ENCODE measurements at places on chromosomes 1 and 21.

DNA sequence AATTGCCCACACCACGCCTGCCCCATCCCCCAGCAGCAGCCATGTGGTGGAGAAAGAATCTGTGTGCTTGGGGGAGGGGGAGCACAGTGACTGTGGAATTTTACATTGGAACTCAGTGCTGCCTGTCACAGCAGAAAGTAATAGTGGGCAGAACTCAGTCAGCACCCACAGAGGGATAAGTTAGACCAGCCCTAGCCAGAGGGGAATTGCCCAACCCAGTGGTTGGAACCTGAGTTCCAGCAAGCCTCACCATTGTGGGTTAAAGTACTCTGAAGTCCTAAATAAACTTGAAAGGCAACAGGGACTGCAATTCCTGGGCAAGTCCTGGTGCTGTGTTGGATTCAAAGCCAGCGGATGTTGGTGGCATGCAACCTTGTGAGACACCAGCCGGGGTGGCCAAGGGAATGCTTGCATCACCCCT, 88.8 kb downstream of the MRPL39 start:
- no peak for DNase-seq

- no peak for DNase-seq
Measured at GRCh38 chr1:15500184-15501178, 23.5 kb downstream of the CASP9 start.

- no peak for DNase-seq
Measured at GRCh38 chr1:12601700-12602658, 16.0 kb downstream of the DHRS3 start.

GRCh38 chr1:232329103-232329813, 300.7 kb downstream of the SIPA1L2 start:
- DNase-seq, result no peak

DNA sequence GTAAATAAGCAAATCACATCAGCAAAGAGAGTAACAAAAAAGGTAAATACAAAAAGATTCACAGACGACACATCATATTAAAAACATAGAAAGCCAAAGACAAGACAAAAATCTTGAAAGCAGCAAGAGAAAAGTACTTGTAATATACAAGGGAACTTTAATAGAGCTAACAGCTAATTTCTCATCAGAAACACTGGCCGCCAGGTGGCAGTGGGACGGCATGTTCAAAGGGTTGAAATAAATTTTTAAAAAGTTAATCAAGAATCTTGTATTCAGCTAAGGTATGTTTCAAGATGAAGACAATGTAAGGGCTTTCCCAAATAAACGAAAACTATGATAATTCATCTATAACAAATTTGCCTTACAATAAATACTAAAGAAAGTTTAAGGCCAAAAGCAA, 358.1 kb downstream of the LRRIQ3 start:
- DNase-seq, result no peak

DNA sequence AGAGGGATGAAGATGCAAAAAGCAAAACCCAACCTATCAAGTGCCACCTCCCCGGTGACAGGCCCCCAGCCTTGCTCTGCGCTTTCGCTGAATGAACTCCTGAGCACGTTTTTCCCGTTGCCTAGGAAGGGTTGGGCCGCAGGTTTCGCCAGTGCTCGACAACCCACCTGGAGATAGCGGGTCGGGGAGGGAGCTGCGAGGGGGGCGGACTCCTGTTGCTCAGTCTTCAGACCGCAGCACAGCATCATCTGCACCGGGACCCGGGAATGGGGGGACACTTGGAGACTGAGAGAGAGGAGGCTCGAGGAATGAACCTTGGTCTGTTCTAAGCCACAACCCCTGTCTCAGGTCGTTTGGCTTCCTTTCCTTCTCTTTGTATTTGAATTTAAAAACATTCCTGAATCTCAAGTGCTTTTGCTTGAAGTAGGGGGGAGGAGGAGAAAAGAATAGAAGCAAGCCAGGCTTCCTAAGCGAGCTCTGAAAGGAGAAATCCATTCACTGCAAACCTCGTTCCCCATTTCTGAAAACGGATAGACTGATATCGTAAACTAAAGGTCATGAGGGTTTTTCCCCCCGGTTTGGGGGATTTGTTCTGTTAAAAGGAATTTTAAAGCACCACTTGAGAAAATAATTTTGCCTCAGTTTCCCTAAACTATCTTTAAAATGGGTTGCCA, 1.2 kb downstream of the AK5 start:
- DNase-seq, result no peak

DNA sequence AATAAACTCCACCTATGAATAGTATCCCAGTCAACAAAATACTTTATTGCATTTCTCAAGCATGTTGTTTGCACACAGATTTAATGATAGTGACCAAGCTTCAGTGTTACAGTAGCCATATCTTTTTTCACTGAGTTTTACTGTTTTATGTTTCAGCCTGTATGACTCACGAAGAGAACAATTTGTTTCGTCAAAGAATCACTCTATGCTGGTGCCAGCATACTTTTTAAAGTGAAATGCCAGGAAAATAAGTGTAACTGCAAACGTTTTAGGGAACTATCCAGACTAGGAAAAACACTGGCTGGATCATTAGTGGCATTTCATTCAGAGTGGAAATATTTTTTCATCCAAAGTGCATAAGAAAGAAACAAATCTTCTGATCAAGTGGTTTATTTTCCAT, 210.8 kb downstream of the COL11A1 start:
- no peak for DNase-seq

DNA sequence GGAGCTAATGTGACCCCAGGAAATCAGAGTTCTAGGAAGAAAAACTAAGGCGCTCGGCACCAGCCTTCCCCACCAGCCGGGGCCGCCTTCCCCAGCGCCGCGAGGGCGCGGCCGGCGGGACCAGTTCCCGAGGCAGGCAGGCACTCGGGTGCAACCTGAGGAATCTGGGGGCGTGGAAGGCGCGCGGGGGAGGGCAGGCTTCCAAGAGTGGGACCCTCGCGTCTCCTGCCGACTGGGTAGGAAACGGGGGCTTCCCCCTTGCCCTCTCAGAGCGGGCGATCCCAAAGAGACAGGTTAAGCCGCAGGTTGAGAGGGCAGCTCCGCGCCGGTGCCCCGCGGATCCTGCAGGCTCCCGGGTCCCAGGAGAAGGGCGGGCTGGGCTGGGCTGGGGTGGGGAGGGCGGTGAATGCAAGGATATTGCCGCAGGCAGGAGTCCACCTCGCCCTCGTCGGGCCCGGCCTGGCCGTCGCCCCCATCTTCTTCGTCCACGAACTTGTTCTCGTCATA, 431 bp downstream of the ARPC5 start:
- DNase-seq, result no peak

DNA sequence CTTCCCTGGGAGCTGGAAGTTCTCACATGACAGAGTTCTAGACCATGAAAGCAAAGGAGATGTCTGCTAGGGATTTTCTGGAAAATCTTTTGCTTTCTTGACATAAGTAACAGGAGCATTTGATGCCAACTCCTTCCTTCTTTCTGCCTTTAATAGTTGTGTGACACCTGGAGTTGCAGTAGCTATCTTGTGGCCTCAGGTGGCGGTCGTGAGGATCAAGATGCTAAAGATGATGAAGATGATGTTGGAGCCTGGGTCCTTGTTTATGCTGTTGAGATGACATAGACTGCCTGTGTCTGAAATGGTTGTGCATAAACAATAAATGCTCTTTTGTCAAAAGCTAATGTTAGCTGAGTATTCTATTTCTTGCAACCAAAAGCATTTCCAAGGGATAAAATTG, 32.7 kb upstream of the KIRREL1 start:
- DNase-seq, result no peak

- no peak for DNase-seq
Measured at GRCh38 chr1:202201971-202202370, 8.4 kb downstream of the LGR6 start.

DNA sequence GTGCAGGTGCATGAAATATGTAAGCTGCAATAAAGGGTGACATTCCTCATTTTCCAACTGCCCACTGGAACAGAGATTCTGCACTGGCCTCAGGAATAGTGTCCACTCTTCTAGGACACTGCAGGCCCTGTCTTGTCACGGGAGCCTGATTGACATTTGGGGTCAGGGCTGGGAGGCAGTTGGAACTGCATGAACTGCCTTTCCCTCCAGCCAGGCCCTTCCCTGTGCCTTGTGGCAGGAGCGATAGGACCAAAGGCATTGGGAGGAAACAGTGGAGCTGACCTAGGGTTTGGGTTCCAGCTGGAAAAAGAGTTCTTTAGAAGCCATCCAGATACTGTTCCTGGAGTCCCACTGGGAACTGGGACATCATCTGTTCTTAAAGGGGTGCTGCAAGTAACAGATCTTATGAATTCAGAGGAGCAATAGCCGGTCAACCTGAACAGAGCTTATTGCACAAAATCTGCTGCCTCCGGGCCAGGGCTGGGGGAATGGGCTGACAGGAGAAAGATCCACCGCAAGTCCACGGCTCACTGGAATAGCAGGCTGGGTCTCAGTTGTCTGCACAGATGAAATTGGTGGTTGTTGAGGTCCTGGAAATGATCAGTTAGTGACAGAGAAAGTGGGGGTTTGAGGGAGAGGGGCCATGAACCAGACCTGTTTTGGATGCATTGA, 451.7 kb downstream of the CAMTA1 start:
- no peak for DNase-seq

- no peak for DNase-seq
Measured at GRCh38 chr1:154442006-154442740, 37.0 kb downstream of the IL6R start.

- DNase-seq, result no peak
Measured at GRCh38 chr1:7702365-7702764, 68.7 kb upstream of the VAMP3 start.

DNA sequence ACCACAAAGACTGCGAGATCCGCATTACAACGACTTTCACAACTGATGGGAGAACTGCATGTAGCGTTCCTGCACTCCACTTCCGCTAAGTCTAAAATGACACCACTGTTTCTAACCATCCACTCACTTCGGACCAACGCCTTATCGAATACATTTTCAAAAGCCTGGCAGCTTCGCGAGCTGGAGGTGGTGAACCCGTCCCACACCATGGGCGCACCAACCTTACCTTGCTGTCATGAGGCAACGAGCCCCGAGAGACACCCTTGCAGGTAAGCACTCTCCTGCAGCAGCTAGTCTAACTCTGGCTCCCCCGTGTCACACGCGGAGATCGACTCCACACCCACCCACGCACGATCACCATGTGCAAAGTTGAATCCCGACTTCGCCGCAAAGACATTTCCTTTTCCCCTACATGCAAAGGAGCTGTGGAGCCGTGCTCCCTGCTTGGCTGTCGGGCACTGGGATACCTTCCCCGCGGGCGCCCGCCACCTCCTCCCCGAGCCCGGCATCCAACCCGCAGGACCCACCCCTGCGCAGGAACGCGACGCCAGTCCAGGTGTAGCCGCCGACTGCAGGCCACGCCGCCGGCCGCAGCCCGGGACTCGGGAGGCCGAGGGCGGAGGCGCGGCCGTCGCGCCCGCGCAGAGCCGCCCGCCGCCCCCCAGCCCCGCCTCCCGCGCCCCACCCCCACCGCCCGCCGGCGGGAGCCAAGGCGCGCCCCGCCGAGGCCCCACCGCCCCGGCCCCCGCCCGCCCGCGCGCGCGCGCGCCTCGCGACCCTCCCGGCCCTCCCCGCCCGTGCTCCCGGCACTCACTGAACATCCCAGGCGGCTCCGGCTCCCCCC, 629 bp downstream of the TAF5L start:
- peak; percentile 45 for DNase-seq

DNA sequence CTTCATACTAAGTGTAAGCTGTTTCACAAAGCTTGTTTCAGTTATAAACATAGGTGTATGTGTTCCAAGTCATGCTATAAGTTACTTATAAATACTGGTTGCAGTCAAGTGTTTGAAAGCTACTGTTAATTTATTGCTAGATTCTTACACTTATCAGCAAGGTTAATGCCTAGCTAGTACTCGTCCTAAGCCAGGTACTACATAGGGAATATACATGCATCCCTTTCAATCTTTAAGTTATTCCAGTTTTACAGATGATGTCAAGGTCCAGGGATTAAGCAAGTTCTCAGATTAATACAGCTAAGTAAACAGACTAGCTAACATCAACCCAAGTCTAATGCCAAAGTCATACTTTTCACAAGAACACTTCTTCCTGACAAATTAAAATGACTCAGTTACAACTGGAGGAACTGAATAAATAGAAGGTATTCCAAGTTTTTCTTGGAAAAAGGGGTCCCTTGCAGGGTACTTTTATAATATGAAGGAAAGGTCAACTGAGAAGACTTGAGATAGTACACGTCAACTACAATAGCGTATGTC, 652.2 kb upstream of the USP24 start:
- no peak for DNase-seq

DNA sequence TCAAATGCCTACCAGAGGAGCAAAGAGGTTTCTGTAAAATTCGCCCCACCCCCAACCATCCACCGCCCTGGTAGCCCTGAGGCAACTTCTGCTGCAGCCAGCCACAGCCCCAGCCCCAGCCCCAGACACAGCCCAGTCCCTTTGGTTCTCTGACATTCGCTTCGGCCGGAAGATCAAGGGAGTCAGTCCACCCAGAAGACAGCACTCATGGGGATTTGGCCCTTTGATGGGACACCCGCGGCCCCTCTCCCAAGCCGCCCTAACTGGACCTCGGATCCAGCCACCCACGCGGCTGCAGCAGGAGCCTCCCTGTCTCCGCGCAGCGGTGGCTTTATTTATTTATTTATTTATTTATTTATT, 3881.0 kb downstream of the SRGAP2C start:
- DNase-seq, result no peak

DNA sequence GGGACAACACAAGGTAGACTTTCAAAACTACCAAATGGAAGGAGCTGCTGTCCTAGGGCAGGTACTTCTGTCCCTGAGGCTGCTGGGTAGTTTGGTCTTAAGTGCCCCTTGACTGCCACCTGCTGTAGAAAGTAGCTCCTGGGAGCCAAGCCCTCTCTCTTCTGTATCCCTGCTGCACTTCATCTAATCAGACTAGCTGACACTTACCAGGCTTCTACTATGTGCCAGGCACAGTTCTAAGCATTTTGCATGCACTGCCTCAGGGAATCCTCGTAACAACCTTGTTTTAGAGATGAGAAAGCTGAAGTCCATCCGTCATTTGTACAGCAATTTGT, 15.9 kb upstream of the SRSF4 start:
- no peak for DNase-seq

- peak; percentile 26 for DNase-seq
Measured at GRCh38 chr1:1337793-1338147, 6.7 kb downstream of the TAS1R3 start.

- DNase-seq, result no peak
Measured at GRCh38 chr1:86067626-86068025, 88.9 kb downstream of the COL24A1 start.

Measured in stimulated activated CD8-positive, alpha-beta memory T cell treated with anti-CD3 and anti-CD28 coated beads, Interleukin-4, amount 100 ng/mL, for 24 hours (primary cell).